ENCODE measurements at places on chromosomes 16 and 17.

DNA sequence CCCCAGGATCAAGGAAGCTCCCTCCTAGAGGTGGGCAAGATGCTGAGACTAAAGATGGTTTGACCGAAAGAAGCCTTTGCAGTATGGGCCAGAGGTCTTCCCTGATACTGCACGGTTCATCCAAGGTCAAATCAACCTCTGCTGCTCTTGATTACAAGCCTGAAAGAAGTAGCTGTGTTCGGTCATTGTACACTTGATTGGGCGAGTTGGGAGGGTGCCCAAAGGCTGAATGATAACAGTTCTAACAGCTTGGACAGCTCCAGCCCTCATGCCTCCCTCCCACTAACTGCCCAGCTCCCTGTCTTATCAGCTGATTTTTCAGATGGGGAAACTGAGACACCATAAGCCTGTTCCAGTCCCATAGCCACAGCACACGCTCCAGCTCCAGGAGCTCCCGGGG, 42.8 kb downstream of the ABCC12 start:
- peak; percentile 60 for DNase-seq

DNA sequence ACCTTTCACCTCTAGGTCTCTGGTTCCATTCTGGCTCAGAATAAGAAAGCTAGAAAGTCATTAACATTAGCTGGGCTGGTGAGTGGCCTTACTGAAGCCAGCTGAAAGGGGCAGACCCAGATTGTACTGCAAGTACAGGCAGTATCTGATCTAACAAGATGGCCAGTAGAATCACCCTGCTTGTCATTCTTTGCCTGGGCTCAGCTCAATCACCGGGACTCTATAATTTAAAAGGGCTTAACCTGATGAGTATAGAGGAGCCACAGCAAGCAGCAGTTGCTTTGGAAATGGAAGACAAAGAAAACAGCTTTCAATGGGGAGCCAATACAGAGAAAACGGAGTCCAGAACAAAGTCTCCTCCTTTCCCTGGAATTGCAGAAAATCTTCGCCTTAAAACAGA, 13.6 kb downstream of the CDH8 start:
- DNase-seq = no peak

GRCh38 chr16:49733313-49734009, 122.5 kb downstream of the ZNF423 start:
- DNase-seq = no peak

DNA sequence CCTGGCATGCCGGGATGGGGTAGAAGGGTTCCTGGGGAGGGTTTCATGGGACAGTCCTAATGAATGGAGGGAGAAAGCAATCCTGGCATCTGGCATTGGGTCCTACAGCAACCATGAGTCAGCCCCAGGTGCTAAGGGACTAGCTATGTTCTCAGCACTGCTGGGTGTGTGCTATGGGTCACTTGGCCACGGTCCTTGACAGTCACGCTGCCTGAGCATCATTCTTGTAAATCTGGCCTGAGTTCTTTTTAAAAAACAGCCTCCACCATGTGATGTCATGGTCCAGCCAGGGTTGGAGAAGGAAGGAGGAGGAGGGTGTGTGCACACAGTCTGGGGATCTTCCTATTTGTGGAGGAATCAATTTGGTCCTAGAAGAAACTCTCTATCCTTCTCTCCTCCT, 6.2 kb upstream of the RAMP2 start:
- DNase-seq = no peak

DNA sequence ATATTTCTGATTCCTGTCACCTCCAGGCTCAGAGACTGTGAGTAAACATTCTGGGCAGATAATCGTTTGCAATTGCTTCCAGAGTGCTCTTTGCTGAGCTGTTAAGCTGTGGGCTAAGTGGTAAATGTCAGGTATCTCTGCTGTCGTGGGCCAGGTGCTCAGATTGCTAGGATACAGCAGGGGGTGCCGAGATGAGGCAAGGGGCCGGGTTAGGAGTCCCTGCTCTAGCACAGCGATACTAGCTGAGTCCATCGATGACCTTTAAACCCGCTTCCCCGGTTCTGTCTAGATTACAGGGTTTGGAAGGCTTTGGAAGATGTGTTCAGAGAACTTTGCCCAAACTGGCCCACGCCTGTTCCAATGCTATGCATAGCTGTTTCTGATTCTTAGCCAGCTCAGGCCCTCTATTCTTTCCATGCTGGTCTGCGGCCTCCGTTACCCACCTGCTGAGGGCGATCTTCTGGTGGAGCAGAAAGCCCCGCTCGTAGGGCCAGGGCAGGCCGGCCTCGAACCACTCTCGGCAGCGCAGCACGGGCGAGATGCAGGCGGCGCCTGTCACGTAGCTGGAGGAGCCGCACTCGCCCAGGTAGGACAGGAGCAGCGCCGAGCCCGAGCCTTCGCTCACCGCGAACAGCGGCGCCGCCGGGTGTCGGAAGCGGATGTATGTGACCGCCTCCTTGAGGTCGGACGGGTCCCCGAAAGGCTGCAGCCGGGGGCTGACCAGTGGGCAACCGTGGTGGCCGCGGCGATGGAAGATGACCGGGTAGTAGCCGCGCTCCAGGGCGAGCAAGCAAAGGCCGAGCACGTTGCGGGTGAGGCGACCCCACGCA, 979 bp downstream of the ABHD15 start:
- DNase-seq = peak; percentile 64

DNA sequence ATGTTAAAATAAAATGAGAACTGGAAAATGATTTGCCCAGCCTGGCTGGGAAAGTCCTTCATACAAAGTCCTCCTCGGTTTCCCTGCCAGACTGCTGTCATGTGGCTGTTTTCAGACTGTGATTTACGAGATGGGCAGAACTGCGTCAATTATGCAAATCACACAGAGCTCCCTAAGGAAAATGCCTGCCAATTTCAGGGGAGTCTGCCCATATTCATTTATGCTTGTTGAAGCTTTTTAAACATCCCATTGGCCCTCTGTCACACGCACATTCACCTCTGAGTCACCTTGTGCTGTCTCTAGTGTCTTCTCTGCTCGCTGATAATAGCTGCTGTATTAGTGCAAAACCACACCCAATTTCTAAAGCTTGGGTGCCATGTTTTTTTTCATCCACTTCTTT, 81.7 kb upstream of the FAM20A start:
- DNase-seq = no peak

DNA sequence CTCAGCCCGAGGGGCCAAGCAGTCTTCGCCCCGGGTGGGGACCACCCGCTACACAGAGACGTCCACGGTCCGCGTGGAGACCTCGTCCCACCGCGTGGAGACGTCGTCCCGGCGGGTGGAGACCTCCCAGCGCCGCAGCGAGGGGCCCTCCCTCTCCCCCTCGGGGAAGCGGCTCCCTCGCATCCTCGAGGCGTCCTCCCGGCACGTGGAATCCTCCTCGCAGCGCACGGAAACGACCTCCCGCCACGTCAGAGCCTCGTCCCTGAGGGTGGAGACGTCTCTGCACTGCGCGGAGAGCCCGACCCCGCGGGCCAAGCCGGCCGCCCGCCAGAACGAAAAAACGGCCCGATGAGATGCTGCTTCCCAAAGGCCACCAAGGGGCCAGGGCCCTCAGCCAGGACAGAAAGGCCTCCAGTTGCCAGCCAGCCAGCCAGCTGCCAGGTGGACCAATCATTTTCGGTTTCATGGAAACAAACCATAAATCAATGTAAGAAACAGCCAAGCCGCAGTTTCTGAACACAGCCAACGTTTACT, 424 bp downstream of the C17orf100 start:
- peak; percentile 71 for DNase-seq

DNA sequence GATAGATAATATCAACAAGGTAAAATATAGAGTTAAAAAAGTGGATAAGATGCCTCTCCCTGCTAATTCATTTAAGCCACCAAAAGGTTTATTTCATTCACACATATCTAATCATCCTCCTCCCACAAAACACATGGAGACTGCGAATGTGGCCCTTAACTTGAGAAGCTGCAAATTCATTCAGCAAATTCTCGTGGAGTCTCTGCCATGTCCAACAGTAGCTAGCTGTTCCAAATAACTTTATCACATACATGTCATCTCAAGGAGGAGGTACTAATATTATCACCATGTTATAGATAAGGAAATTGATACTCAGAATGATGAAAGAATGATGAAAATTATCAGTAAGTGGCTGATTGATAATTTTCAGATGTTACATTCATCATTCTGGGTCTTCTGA, 950.2 kb downstream of the CDH11 start:
- DNase-seq = no peak

DNA sequence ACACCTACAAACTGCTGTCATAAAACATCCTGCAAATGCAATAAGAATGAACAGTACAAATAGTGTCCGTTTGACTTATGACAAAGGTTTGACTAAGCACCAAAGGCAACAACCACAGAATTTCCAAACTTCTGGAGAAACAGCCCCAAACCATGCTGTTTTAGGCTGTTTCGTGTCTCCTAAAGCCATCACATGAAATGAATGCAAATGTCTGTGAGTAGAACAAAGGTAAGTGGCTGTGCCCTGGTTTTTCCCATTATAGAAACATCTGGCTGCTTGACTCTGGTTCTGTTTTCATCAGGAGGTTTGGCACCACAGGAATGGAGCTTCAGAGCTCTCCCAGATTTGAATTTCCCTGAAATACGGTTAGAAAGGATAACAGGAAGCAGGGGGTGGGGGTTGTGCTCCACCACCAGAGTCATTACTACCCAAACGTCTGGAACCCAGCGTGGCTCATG, 4.6 kb upstream of the EMP2 start:
- no peak for DNase-seq

- DNase-seq = no peak
These were observed 9.1 kb upstream of the CRISPLD2 start for GRCh38 chr16:84810518-84811273.

DNA sequence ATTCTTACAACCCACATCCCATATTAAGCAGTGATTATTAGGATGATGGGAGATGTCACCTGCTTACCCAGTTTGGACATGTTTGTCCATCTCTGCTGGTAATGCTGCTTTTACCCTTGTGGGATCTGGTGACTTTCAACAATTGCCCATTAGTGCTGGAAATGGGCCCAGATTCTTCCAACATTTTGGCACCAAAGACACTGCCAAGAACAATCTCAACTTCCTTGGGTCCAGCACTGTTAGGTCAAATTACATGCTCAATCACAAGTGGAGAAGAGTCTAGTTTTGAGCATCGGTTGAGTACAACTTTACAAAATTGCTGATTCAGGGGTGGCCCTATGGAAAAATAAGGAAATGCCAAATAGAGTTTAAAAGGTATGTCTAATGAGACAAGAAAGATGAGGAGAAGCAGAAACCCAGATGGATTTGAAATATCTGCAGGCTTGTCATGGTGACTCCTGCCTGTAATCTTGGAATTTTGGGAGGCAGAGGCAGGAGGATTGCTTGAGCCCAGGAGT, 13.0 kb upstream of the ZFP3 start:
- DNase-seq = no peak

- DNase-seq = no peak
These were observed 430.4 kb downstream of the HAPSTR1 start for GRCh38 chr16:9521749-9522370.
